ENCODE measurements at places on chromosomes 2 and 18.

DNA sequence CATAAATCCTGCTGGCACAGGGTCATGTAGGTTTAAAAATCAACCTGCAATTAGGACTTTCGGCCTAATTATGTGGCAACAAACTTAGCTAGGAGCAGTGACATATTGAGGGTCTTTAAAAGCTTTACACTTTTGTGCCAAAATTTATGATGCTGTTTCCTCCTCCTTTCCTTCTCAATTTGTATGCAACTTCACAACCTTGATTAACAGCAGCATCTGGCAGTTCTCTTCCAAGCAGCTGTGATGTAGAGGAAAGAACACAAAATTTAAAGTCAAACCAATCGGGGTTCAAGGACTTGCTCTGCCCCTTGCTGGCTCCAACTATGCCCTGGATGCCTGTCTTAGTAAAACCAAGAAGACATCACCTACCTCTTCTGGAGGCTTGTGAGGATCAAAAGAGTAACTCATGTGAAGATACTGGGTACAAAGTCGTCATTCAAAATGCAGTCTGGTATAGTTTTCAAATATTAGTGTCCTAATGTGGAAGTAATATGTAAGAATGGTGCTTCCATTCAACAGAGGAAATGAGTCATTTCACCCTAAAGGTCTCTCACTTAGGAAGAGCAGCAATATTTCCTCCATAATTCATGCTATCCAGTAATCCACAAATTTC is 94.7 kb downstream of the ANKRD44 start:
- no peak for DNase-seq

DNA sequence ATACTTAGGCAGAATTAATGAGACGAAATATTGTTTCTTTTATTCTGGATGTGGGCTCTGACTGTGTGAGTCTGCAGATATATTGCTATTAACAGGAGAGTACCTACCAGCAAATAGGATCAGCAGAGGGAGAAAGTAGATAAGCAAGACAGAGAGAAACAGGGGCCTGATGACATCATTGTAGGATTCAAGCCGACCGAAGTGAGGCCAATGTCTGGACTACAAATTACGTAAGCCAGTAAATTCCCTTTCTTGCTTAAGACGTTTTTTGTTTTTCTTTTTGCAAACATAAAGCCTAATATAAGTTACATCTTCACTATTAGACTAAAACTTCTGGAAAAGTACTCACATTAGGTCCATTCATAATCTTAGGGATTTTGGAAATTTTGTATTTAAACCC is 21.4 kb upstream of the PTPRM start:
- DNase-seq: no peak

- DNase-seq: no peak
Measured at GRCh38 chr2:55518841-55519165, 715 bp upstream of the CFAP36 start.

DNA sequence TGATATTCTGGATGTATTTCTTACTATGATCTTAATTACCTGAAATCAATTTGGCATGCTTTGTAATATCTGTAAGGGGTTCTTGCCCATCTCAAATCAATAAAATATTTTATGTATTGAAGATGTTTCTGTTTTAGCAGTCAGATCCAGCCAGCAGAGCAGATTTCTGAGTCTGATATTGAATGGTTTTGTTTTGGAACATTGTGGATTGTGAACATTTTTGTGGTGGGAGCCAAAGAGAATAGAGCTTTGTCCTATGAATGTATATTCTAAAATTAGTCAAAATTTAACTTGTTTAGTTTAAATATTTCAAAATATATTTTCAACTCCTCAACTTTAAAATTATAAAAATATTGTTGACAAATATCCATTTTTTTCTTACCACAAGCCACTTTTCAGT is 197.0 kb downstream of the UBE2E3 start:
- no peak for DNase-seq

- DNase-seq: peak; percentile 14
Measured at GRCh38 chr2:234025891-234026401, 24.6 kb upstream of the SPP2 start.

GRCh38 chr2:218776488-218776887 is 5.5 kb upstream of the CYP27A1 start:
- DNase-seq: no peak

DNA sequence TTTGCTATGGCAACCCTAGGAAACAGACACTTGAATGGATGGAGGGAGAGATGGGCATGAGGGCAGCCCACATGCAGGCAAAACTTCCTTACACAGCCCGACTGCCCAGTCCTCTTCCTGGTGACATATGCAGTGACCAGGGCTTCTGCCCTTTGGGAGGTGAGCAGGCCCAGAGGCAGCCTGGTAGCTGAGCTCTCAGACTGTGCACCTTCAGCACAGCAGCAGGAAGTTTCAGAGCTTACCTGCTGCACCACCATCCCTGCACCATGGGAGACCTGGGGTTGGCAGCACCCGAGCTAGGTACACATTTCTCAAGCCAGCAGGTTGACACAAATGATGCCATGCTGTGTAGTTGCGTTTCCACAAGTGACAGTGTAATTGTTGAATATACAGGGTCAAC is 97.6 kb upstream of the LMAN1 start:
- no peak for DNase-seq

DNA sequence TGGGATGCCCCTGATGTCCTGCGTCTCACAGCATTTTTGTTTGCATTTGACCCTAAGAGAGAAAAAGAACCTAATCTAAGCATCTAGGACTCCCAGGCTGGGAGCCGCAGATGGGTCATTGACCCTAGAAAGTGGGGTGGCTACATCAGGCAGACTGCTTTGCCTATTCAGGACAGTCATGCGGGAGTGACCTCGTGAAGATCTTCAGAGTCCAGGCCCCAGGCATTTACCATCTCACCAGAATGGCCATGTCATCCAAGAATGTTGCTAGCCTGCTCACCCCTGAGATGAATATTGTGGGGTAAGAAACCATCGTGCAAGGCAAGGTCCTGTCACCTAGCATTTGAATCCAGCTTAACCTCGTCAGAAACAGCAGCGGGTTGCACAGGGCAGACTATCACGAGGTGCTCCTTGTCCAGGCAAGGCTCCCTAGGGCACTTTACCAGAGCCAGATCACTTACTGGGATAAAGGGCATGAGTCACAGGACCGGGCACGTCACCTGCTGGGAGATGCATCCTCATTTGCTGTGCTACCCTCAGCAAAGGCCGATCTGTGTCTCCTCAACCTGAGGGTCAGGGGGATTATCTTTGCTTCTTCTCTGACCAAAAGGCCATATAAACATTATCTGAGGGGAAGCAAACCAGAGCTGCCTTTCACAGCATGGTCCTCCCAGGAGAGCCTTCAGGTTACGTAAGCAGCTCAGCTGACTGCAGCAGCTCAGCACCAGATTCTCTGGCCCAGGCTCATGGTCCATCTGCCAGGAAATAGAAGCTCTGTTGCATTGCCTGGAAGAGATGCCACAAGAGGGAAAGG is 162.3 kb downstream of the ACKR3 start:
- DNase-seq: no peak

GRCh38 chr2:237882510-237883481 is 23.4 kb downstream of the RAMP1 start:
- DNase-seq: no peak

DNA sequence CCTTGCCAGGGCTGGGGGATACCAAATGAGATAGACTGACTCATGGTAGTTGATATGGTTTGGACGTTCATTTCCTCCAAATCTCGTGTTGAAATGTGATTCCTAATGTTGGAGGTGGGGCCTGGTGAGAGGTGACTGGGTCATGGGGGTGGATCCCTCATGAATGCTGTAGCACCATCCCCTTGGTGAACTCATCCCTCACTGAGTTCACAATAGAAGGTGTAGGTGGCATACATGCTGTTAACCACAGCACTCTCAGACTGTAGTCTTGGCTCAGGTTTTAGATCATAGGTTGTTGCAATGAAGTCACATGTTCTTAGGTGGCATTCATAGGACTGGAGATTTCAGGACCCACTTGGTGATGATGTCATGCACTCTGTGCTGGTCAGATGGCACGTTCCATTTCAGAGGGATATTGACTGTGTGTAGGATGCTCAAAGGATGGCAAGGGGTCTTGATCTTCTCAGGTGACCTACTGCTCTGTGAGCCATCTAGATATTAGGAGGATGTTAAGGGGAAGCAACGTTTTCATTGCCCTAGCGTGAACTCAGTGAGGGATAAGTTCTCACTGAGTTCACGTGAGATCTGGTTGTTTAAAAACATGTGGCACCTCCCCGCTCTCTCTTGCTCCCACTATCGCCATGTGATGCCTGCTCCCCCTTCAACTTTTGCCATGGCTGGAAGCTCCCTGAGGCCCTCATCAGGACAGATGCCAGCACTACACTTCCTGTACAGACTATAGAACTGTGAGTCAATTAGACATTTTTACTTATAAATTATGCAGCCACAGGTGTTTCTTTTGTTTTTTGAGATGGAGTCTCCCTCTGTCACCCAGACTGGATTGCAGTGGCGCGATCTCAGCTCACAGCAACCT is 73.8 kb upstream of the ACAA2 start:
- no peak for DNase-seq

- peak; percentile 84 for DNase-seq
Measured at GRCh38 chr2:205650450-205650849, 31.9 kb upstream of the NRP2 start.

GRCh38 chr2:20025065-20025786 is 12.8 kb upstream of the MATN3 start:
- DNase-seq: no peak

DNA sequence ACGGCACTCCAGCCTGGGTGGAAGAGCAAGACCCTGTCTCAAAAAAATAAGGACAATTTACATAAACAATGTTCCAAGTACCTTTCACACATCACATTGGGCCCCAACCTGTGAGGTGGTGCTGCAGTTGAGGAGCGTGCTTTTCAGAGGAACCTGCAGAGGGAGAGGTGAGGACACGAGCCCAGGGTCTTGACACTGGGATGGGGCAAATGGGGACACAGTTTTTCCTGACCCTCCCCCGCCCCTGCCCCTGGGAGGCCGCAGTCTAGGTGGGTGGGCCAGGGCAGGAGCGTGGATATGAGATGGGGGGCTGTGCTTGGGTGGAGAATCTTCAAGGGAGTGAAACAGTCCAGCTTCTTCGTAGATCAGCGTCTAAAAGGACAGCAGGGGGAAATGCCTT is 112.9 kb downstream of the SEPTIN10 start:
- DNase-seq: no peak

DNA sequence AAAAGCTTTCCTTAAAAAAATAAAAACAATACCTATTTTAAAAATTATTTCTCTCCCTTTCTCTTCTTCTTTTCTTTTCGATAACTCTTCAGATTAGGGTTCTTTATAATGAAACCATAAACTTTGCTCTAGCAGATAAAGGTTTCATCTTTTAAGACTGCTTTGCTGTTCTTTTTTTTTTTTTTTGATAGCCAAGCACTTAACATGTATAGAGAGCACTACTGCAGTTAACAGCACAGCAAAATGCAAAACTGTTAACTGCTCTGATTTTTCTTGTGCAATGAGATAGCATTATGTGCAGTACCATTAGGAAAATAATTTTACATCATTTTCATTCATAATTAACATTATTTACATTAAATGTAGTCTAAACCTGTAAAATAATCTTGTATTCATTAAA is 36.3 kb downstream of the GALNT1 start:
- no peak for DNase-seq

DNA sequence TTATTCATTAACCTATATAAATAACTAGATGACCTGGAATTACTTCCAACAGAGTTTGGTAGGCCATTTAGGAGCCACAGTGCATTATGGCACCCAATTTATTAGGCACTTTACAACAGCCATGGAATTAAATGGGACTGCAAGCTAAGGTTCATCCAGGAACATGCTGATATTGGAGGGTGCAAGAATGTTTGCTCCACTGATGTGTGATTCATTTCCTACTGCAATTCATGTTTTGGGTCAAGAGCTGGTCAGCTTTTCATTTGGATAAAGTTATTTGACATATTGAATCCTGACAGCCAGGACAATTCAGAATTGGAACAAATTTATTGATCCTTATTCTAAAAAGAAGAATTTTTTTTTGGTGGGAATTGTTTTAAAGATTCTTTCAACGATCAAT is 11.8 kb upstream of the LYPD1 start:
- no peak for DNase-seq

DNA sequence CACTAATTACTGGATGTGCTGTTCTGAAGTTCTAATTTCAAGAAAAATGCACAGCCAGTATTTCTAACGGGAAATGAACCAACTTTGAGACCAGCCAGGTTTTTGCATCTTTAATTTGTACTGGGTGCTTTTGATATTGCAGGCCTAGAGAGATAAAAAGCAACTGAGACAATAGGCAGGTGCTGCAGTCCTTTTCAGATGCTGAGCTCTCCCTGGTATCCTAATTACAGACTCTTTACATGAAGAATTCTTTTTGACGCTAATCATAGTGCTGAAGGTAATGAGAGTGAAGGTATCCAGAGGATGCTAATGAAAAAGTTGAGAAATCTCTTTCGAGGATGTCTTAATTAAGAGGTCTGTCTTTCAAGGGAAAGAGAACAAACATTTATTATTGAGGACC is 85.1 kb downstream of the SERPINB8 start:
- DNase-seq: no peak

DNA sequence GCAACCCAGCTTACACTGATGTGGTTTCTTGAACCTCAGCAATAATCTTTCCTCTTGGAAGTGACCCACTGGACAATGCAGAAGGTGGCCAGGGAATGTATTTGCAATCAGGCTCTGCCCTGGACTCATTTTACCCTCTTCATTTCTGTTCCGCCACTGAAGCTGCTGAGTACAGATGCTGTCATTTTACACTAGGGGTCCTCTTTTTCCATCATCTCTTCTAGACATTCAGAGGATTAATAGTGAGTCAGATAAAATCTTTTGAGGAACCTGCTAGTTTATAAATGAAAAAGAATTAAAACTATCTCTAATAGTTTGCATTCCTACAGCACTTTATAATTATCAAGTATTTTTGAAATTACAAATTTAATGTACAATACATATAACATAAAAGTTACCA is 87.9 kb upstream of the PNPT1 start:
- no peak for DNase-seq

DNA sequence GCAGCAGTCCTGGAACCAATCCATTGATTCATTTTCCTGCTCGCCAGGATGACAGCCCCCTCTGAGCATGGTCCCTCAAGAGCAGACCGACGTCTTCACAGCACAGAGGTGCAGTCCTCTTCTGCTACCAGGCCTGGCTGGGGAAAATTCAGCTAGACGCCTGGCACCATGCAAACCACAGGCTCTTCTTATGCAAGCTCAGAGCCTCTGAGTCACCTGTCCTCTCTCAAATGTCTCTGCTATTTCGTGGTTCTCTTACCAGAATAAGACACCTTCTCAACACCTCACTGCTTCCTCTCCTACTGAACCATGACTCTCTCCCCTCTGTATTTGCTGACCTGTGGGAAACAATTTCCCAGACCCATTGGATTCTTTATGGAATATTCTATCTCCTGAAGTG is 79.8 kb upstream of the CYRIA start:
- DNase-seq: peak; percentile 6

- DNase-seq: no peak
Measured at GRCh38 chr2:10610213-10610910, 79.4 kb downstream of the NOL10 start.

GRCh38 chr2:32835148-32835547 is 111.6 kb upstream of the LTBP1 start:
- DNase-seq: no peak

- DNase-seq: no peak
Measured at GRCh38 chr2:74020702-74021406, 36.1 kb downstream of the TET3 start.

Measured in SW480 (cell line).